Fibroblast of skin of scalp (primary cell): ENCODE measurements at places on chromosomes 5 and 9.
A peak's percentile ranks its signal among the peaks of the same experiment; 100 is the strongest.

DNA sequence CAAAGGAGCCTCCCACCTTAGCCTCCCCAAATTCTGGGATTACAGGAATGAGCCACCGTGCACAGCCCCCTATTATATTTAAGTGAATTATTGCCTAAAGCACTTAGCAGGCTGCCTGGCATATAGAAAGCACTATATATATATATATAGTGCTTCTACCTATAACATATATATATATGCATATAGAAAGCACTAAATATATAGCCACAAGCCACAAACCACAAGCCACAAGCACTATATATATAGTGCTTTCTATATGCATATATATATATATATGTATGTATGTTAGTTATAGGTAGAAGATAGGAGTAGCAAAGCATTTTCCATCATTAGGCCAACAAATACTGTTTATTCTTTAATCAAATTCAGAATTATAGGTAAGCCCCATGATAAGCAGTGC lies 185.8 kb downstream of the CWC27 start:
- no peak for DNase-seq

DNA sequence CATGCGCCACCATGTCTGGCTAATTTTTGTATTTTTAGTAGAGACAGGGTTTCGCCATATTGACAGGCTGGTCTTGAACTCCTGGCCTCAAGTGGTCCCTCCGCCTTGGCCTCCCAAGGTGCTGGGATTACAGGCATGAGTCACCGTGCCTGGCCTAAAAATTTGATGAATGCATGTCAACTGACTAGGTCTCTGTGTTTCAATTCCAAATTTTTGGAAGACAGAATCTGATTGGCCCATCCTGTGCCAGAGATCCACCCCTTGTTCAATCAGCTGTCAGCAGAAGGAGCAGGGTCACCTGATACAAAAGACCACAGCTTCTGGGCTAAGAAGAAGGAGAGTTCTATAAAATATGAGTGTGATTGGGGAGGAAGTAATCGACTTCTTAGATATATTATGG lies 43.5 kb upstream of the COL15A1 start:
- DNase-seq: no peak

DNA sequence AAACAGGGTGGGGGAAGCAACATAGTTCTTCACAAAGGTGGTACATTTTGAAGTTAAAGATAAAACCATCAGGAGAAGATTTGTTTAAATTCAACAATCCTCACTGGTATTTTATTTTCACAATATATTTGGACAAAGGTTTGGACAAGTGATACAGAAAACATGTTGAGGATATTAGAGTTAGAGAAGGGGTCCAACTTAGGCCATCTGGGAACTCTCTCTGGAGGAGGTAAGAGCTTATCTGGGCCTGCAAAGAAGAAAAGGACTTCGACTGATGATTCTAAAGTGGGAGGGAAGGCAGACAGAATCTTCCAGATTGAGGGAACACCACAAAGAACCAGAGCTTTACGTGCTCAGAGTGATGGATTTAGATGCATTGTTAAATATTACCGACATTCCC lies 58.5 kb downstream of the SGCD start:
- DNase-seq: no peak

- no peak for DNase-seq
Observed at GRCh38 chr5:79720096-79720495, 30.5 kb downstream of the CMYA5 start.

DNA sequence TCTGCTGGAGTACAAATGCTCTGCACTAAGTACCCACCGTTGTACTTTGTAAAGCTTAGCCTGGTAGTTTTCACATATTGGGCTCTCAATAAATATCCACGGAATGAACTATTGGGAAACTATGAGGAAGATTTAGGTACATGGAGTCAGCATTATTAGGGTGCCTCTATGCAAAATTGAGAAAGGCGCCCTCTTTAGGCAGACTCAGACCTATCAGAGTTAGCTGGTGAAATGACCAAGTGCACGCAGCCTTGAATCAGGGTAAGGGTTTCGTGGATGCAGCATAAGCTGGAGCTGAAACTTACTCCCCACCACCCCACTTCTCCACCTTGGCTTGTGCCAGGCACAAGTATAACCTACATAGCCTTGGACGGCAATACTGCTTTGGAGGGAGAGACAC lies 1178.8 kb upstream of the DMAC1 start:
- DNase-seq: no peak

DNA sequence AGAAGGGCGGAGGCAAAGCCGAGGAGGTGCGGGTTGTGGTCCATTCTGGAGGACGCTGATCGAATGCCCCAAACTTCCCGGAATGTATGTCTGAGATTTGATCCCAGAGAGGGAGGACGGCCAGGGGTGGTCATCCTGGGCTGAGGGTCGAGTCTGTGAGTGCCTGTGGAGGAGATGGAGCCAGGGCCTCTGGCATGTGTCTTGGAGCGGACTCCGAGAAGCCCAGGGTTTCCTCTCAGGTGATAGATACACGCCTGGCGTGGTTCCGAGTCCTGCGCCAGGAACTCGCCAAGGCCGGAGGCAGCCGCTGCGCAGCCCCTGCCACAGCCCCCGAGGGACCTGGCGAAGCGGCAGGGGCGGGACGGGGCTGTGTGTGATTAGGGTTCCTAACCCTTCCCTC lies 363 bp downstream of the ZNF454 start:
- DNase-seq: peak; percentile 6

DNA sequence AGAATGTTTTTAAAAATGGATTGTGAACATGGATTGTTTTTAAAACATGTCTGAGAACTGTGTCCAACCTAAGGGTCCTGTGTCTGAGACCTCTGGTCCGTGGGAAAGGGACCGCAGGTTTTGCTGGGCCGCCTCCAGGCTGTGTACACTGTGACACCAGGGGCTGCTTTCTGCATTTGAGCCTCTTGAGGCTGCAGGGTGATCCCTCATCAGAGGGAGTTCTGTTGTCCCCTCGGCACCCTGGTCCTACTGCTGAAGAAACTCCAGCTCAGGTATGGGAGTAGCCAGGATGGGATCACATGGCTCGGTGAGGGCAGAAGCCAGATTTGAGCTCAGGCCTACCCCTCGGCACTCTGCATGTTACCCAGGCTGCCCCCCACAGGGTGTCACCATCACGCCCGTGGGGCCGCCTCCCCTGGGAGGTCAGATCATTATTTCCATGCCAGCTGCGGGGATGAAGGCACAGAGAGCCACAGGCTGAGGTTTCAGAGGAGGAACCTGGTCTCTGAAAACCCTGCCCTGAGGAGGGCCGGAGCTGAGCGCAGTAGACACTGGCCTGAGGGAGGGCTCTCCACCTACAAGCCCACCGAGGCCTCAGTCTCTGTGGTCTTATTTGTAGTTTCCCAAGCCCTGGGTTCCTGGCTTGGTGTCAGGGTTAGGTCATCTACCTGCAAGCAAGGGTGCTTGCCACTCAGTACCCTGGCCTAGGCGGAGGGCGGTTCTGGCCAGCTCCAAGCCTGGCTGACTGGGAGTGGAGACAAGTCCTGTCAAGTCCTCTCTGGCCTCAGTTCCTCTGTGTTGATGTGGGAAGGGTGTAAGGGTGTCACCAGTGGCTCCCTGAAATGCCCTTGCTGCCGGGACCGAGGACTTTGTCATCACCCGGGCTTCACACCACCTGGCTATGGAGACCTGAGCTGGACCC lies 2.8 kb downstream of the PRR7 start:
- DNase-seq: no peak

- no peak for DNase-seq
Observed at GRCh38 chr5:1853531-1853930, 29.2 kb downstream of the IRX4 start.

GRCh38 chr5:173902743-173903142 lies 14.6 kb downstream of the CPEB4 start:
- no peak for DNase-seq

GRCh38 chr9:6681957-6682501 lies 36.5 kb upstream of the GLDC start:
- no peak for DNase-seq

DNA sequence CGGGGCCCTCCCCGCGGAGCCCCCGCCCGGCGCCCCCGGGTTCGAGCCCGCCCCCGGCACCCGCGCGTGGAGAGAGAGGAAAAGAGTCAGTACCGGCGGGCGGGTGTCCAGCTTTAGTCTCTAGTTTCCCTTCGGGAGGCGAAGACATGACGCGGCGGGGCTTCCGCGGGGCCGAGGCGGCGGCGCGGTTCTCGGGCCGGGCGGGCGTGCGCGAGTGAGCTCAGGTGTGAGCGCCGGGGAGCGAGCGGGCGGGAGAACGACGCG lies 181 bp downstream of the DAP start:
- DNase-seq: no peak

GRCh38 chr9:134336924-134337323 lies 10.7 kb downstream of the RXRA start:
- no peak for DNase-seq

DNA sequence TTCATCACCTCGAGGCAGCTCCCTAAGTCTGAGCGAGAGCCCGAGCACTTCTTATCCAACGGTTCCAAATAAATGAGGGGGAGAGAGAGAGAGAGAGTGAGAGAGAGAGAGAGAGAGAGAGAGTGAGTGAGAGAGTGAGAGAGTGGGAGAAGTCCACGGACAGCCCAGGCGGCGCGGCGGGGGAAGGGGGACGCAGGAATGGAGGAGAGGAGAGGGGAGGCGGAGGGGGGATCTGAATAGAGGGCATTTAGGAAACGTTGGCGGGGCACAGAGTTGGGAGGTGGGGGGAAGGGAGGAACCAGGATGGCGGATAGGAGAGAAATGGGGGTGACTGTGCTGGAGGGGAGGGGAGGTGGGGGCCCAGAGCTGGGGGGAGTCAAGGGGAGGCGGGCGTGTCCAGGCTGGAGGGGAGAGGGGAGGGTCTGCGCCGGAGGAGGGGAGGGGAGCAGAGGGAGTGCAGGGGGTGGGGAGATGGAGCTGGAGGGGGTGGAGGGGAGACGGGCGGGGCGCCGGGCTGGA lies 398 bp upstream of the BASP1 start:
- peak; percentile 80 for DNase-seq

DNA sequence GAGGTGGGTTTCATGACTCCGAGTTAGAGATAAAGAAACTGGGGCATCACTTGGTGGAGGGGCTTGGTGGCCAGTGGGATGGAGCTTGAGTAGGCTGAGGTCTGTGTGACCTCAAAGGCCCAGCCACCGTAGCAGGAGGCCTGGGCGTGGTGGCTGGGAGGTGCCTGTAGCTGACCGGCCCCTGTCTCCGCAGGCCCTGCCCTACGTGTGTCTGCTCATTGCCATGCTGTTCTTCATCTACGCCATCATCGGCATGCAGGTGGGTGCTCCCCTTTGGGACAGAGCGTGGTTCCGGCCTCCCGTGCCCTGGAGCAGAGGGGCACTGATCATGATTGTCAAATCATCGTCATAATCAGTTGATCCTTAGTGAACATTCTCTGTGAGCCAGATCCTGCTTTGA lies 196.2 kb downstream of the CACNA1B start:
- DNase-seq: no peak

- no peak for DNase-seq
Observed at GRCh38 chr9:117021906-117022305, 334.8 kb downstream of the TRIM32 start.

DNA sequence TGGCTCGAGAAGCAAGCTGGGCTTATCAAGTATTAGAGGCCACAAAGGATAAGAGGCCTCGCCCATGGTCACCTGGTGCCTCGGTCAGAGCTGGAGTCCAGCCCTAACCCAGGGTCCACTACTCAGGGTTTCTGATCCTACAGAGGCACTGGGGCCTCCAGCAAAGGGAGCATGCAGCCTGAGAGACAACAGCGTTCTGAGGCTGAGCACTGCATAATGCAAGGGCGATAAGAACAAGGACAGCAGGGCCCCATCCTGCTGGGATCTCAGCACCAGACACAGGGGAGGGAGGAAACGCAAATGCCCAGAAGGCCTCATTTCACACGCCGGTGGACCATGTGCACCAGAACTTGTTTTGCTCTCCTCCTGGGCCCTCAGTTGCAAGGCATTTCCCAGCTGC lies 63.0 kb downstream of the C5orf15 start:
- DNase-seq: no peak

GRCh38 chr9:18928711-18929110 lies 104.3 kb downstream of the SAXO1 start:
- DNase-seq: peak; percentile 23

DNA sequence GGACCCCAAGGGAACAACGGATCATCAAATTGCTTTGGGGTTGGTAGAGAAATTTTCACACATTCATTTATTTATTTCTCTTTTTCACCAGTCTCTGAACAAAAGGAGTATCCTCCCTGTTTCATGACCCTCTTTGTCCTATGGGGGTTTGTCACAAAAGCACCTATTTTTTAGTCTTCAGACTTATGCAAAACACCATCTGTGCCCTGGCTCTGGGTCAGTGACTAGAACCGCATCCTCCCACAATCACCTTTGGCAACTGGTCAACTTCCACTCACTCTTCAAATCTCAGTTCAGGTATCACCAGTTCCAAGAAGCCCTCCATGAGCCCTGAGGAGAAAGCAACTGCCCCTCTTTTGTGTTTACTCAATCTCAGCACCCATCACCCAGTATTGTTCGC lies 395.7 kb downstream of the CDK5RAP2 start:
- no peak for DNase-seq

DNA sequence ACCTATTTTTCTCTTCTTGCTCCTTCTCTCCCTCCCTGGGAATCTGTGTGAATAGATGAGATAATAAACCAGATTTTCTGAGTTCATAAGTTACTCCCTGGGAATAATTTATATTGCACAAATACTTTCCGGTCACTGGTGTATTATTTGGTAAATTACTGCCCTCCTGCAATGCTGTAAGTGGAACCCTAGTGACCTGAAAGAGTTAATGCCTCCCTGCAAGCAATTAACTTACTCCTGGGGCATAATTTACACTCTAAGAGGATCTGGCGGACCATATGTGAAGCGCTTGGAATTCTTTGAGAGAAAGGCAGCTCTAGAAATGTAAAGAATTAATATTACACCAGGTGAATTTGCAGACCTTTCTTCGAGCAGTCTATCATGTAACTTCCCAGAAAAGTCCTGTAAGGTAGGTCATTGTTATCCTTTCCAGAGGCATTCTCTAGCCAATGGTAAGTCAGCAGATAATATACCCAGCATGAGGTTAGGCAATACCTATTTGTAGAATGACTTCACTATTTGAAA lies 7.0 kb upstream of the GDNF start:
- no peak for DNase-seq

DNA sequence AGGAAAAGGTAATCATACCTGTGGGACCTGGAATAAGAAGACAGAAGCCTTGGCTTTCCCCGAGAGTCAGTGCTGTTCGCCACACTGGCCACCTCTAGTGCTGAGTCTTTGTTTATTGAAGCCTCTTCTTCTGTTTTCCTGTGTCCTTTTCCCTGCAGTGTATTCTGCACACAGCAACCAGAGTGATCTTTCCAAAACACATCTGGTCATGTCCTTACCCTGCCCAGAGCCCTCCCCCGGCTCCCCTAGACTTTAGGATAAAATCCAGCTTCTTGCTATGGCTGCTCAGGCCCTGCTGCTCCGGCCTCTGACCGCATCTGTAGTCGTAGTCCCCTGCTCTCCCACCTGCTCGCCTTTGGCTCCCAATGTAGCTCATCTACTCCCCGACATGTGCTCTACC lies 28.3 kb downstream of the GALNT10 start:
- DNase-seq: no peak

- DNase-seq: no peak
Observed at GRCh38 chr9:96031366-96031824, 155.9 kb downstream of the ERCC6L2 start.

GRCh38 chr9:125137200-125137599 lies 6.1 kb downstream of the SCAI start:
- peak; percentile 48 for DNase-seq
